Activated CD4-positive, alpha-beta T cell treated with anti-CD3 and anti-CD28 coated beads for 36 hours (primary cell): ENCODE measurements at places on chromosomes 6 and 20. TPM values are rescaled to one million over a fixed set of nuclear protein-coding genes. Genes with fewer than 3 reads are reported as not detected.
A peak's percentile ranks its signal among the peaks of the same experiment; 100 is the strongest.

The RAET1L gene
- total RNA-seq: not detected

DNA sequence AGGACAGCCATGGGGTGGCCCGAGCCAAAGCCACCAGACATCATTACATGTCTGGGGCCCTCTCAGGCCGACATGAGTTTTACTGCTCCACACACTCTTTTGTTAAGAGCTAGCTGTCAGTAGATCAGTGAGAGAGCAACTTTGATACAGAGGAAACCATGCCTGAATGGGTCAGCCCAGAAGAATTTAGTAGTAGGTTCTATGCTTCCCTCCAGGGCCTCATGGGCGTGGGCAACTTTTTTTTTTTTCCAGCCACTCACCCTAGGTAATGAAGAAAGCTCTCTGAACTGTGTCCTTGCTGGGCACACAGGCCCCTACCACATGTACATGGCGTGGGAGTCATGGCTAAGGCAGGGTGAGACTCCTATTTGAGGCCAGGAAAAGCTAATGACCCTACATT lies 38.8 kb downstream of the HLA-F start:
- no peak for DNase-seq
- no peaks in the 10 kb centered on the region for H3K36me3 ChIP-seq
- peaks cover 11% of the 10 kb centered on the region for H3K4me1 ChIP-seq
- H3K4me3 ChIP-seq: no peak overlapping the region
- no peak overlapping the region for H3K27ac ChIP-seq

GRCh38 chr6:78953798-78954197 lies 86.4 kb downstream of the IRAK1BP1 start:
- no peak for DNase-seq
- no peaks in the 10 kb centered on the region for H3K27me3 ChIP-seq
- H3K4me1 ChIP-seq: no peaks in the 10 kb centered on the region

The ANKEF1 gene
- total RNA-seq: 2.8 TPM

DNA sequence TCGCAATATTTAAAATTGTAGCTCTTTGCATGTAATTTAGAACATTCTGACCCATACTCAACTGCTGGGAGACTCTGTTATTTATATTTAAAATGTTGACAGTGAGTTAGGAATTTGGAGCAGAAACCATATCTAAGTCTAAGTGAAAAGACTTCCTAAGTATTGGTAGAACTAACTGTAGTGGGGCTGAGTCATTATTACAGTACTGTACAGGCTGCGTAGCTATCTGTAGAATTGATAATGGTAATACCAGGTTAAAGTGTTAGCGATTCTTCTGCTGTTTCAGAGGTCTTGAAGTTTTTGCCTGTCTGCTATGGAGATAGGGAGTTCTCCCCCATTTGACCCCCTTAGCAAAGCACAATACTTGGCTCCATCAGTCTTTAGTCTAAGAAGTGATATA lies 3.6 kb downstream of the TOP1 start:
- H3K27me3 ChIP-seq: no peaks in the 10 kb centered on the region
- peak overlapping the region; percentile 16 for H3K27ac ChIP-seq
- H3K4me1 ChIP-seq: peaks cover 73% of the 10 kb centered on the region
- H3K4me3 ChIP-seq: peak overlapping the region; percentile 84

GRCh38 chr6:138973466-138974153 lies 14.4 kb downstream of the REPS1 start:
- H3K27ac ChIP-seq: no peak overlapping the region
- peaks cover 71% of the 10 kb centered on the region for H3K4me1 ChIP-seq
- DNase-seq: no peak
- no peaks in the 10 kb centered on the region for H3K27me3 ChIP-seq

The FHL5 gene
- not detected for total RNA-seq

The KIZ gene
- 13.2 TPM for total RNA-seq

GRCh38 chr6:116463301-116463700 lies 2.1 kb downstream of the CALHM6 start:
- peaks cover 34% of the 10 kb centered on the region for H3K4me1 ChIP-seq
- no peak overlapping the region for H3K4me3 ChIP-seq
- DNase-seq: no peak
- H3K36me3 ChIP-seq: no peaks in the 10 kb centered on the region

DNA sequence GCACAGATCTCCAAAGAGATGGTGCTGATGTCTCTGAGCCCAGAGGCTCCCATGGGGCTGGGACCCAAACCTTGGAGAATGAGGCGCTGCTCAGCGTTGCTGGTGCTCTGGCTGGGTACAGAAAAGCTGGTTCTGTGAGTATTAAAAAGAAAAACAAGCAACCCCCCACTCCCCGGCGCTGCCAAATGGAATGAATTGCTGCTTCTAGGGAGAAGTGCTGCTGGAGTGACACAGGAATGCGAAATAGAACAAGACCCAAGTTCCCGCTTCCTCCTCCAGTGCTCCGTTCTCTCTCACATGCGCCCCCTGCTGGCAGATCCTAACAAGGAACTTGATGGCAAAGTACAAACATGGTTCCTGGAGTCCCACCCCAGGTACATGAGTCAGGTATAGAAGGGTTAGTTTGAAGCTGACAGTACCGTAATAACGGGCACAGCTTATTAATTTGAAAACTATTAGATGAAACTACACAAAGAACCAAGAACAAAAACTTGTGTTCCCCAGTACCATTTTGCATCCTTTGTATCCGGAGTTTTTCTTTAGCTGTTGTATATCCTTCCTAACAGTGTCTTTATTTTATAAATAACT lies 2.1 kb upstream of the DDX27 start:
- H3K27ac ChIP-seq: peak overlapping the region; percentile 55
- no peaks in the 10 kb centered on the region for H3K27me3 ChIP-seq
- DNase-seq: peak; percentile 98
- peaks cover 29% of the 10 kb centered on the region for H3K4me1 ChIP-seq
- H3K36me3 ChIP-seq: peaks cover 19% of the 10 kb centered on the region

GRCh38 chr20:13349235-13349604 lies 128.1 kb downstream of the ISM1 start:
- no peaks in the 10 kb centered on the region for H3K36me3 ChIP-seq
- H3K4me3 ChIP-seq: no peak overlapping the region
- DNase-seq: no peak
- no peak overlapping the region for H3K27ac ChIP-seq

The HTR1B gene
- total RNA-seq: not detected

GRCh38 chr6:169536446-169537170 lies 165.2 kb downstream of the WDR27 start:
- no peak for DNase-seq
- H3K4me3 ChIP-seq: no peak overlapping the region
- peaks cover 24% of the 10 kb centered on the region for H3K36me3 ChIP-seq
- no peak overlapping the region for H3K27ac ChIP-seq
- H3K27me3 ChIP-seq: no peaks in the 10 kb centered on the region

DNA sequence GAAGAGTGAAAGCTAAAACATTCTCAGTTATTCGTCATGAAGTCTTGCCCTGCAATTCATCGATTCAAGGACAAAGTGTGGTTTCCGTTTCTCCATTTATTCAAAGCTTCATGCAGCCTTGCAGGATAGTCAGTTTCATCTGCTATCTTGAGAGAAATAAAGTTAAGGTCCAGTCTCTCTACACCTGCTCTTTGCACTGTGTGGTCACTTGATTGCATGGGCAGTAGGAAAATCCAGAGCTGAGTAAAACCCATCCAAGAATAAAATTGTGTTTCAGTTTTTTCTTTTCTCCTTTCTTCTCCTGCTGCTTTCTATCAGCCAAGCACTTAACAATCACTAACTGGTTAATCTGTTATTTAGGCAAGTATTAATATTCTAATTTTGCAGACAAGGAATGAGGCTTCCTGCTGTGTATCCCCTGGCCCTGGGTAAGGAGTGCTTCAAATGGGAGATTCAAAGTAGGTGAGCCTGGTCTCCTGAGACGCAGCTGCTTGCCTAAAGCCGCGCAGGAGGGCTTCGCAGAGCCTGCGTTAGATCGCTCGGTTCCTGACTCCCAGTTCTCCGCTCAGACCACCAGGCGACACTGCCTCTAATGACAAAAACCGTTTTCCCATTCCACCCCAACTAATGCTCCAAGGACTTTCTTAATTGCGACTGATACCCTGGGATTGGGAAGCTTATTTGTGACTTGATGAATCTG lies 808.3 kb downstream of the TFAP2A start:
- DNase-seq: no peak
- no peaks in the 10 kb centered on the region for H3K4me1 ChIP-seq
- H3K27ac ChIP-seq: no peak overlapping the region
- H3K36me3 ChIP-seq: no peaks in the 10 kb centered on the region

- H3K4me3 ChIP-seq: no peak overlapping the region
- H3K27ac ChIP-seq: no peak overlapping the region
- no peaks in the 10 kb centered on the region for H3K4me1 ChIP-seq
Measured at GRCh38 chr6:13165502-13166172, 162.7 kb downstream of the TBC1D7 start.

GRCh38 chr6:170129691-170130171 lies 161.1 kb downstream of the DLL1 start:
- DNase-seq: no peak
- H3K27ac ChIP-seq: no peak overlapping the region
- no peaks in the 10 kb centered on the region for H3K27me3 ChIP-seq
- no peak overlapping the region for H3K4me3 ChIP-seq

DNA sequence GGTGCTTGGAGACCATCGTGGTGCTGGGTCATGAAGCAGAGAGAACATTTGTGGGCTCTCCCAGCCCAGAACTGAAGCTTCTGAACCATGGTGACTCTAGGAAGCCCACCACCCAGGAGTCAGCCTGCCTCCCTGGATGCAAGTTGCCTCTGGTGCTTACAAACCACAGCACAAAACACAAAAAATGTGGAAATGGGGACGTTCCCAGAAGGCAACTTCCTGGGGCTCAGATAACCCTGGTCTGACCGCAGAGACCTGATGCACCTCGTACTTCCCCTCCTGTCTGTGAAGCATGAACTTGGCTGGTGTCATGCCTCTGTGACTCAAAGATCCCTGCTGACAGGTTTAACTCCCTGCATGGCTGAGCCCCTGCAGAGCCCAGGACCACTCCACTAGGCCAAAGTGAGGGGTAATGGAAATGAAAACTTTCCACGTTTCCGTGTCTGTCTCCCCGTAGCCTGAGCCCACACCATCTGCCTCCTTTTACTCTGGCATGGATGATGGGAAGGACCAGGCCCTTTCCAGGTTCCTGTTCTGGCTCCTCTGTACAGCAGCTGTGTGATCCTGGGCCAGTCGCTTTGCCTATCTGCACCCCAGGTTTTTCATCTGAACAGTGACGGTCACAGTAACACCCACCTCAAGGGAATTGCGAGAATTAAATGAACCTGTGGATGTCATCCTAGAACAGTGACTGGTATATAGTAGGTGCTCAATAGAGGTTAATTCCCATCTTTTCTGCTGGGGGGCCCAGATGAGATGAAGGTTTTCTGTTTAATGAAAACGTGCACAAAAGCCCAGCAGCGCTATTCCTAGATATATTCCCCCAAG lies 57.7 kb downstream of the PPP1R16B start:
- peaks cover 56% of the 10 kb centered on the region for H3K4me1 ChIP-seq
- no peaks in the 10 kb centered on the region for H3K27me3 ChIP-seq
- peak overlapping the region; percentile 3 for H3K4me3 ChIP-seq
- peak; percentile 79 for DNase-seq

The NRN1 gene
- total RNA-seq: 7.5 TPM

The BPIFB4 gene
- total RNA-seq: not detected

GRCh38 chr6:149060300-149060984 lies 257.1 kb upstream of the TAB2 start:
- H3K27ac ChIP-seq: peak overlapping the region; percentile 79
- DNase-seq: peak; percentile 76
- peak overlapping the region; percentile 62 for H3K4me3 ChIP-seq
- no peaks in the 10 kb centered on the region for H3K27me3 ChIP-seq

The VPS52 gene
- total RNA-seq: 45.2 TPM

- no peaks in the 10 kb centered on the region for H3K27me3 ChIP-seq
- peak overlapping the region; percentile 51 for H3K27ac ChIP-seq
- no peak overlapping the region for H3K4me3 ChIP-seq
- H3K36me3 ChIP-seq: peaks cover 14% of the 10 kb centered on the region
- H3K4me1 ChIP-seq: peaks cover 30% of the 10 kb centered on the region
Measured at GRCh38 chr6:455006-455585, 63.5 kb downstream of the IRF4 start.

GRCh38 chr6:49299279-49299678 lies 163.8 kb downstream of the MMUT start:
- H3K27me3 ChIP-seq: no peaks in the 10 kb centered on the region
- no peaks in the 10 kb centered on the region for H3K4me1 ChIP-seq
- no peak overlapping the region for H3K4me3 ChIP-seq
- H3K27ac ChIP-seq: no peak overlapping the region
- no peak for DNase-seq

GRCh38 chr20:16661756-16662155 lies 68.1 kb upstream of the SNRPB2 start:
- no peak for DNase-seq
- no peak overlapping the region for H3K27ac ChIP-seq
- peaks cover 15% of the 10 kb centered on the region for H3K27me3 ChIP-seq

The VWA7 gene
- total RNA-seq: 1.5 TPM
